ENCODE measurements at places on chromosomes 13 and 19. TPM values are rescaled to one million over a fixed set of nuclear protein-coding genes. Genes with fewer than 3 reads are reported as not detected.

Gene HNRNPM
- 253 TPM for total RNA-seq

Gene TEX101
- not detected for total RNA-seq

Gene SCAMP4
- 56.9 TPM for total RNA-seq

Gene PPM1N
- total RNA-seq: 6.8 TPM

Gene ZNF787
- total RNA-seq: 48.1 TPM

Gene ADAT3
- total RNA-seq: 4.8 TPM

Gene FEM1A
- total RNA-seq: 7.1 TPM

Gene HSH2D
- 0.10 TPM for total RNA-seq

Gene SHFL
- 6.3 TPM for total RNA-seq

Gene SERTM1
- total RNA-seq: not detected

Gene RHPN2
- 39.3 TPM for total RNA-seq

Gene LHB
- total RNA-seq: 0.19 TPM

Gene CCDC124
- 110 TPM for total RNA-seq

Gene ZNF208
- total RNA-seq: not detected

Gene FUT3
- total RNA-seq: not detected

Gene CAMSAP3
- total RNA-seq: 6.1 TPM

Gene PCSK4
- total RNA-seq: 0.38 TPM

Gene LILRA5
- total RNA-seq: not detected

Gene NDUFB7
- total RNA-seq: 190 TPM

Gene MAP4K1
- 0.97 TPM for total RNA-seq

Gene SLC1A6
- not detected for total RNA-seq

Gene SMIM44
- not detected for total RNA-seq

All from A549 treated with dexamethasone at 1 μM for 4 hours (cell line).